Activated T-cell treated with anti-CD3 and anti-CD28 coated beads, Interleukin-2, amount 50 U/mL, for 4 hours (primary cell): ENCODE measurements at places on chromosomes 12 and 14. TPM values are rescaled to one million over a fixed set of nuclear protein-coding genes. Genes with fewer than 3 reads are reported as not detected.

RCOR1 gene
- 14.7 TPM for total RNA-seq

OAS2 gene
- 34.9 TPM for total RNA-seq

DNA sequence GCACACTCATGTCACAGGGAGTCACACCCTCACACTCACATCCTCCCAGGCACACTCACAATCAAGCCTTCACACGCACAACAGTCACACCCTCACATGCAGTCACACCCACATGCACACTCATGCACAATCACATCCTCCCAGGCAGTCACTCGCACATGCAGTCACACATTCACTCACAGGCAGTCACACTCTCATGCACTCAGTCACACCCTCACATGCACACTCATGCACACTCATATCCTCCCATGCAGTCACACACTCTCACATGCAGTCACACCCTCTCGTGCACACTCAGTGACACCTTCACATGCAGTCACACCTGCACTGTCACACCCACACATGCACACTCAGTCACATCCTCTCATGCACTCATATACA lies 12.3 kb downstream of the TMEM179 start:
- DNase-seq, result no peak

DNA sequence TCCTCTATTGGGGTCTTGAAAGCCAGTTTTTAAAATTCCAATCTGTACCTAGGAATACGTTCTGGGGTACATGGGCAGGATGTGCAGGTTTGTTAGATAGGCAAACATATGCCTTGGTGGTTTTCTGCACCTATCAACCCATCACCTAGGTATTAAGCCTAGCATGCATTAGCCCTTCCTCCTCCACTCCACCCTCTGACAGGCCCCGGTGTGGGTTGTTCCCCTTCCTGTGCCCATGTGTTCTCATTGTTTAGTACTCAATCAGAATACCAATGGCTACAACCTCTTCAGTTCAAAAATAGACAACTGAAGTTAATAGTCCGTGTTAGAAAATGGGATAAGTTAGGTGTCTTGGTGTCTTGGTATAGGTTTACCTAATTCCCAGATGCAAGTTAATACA lies 3.4 kb downstream of the NTS start:
- DNase-seq, result no peak

GRCh38 chr14:95432144-95433093 lies 84.0 kb downstream of the SYNE3 start:
- DNase-seq, result no peak

DNA sequence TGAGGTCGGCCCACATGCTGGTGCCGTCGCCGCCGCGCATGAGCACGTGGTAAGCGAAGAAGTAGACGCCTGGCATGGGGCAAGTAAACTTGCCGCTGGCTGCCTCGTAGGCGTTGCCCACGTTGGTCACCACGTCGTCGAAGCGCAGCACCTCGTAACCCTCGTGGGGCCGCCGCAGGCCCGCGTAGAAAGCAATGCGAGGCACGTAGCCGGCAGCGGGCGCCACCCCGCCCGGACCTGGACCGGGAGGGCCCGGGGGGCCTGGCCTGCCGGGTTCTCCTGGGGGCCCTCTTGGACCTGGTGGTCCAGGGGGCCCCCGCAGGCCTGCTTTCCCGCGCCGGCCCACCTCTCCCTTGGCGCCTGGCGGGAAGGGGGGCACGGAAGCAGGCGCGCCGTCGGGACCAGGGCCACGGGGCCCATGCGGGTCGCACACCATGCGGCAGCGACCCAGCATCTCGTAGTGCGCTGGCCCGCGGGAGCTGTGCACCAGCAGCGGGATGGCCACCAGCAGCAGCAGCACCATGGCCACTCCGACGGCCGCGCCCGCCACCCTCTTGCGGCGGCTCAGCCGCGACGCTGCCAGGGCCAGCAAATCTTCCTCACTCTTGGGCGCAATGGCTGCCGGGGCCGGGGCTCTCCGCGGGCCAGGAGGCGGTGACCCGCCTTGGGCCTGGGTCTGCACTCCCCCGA lies 888 bp downstream of the C1QL4 start:
- no peak for DNase-seq

GRCh38 chr12:45343269-45344051 lies 127.6 kb downstream of the ANO6 start:
- no peak for DNase-seq
